Activated CD8-positive, alpha-beta memory T cell treated with anti-CD3 and anti-CD28 coated beads, Interleukin-2, amount 10 ng/mL, durations not matched to agents 7 days and 5 days (primary cell): ENCODE measurements at places on chromosomes 1 and 21. TPM values are rescaled to one million over a fixed set of nuclear protein-coding genes. Genes with fewer than 3 reads are reported as not detected.

Gene TSPAN2
- total RNA-seq: 2.3 TPM

Gene CACNA1S
- total RNA-seq: not detected

Gene SDC3
- not detected for total RNA-seq

Gene PSRC1
- total RNA-seq: 36.1 TPM

Gene GBP6
- 0.82 TPM for total RNA-seq

Gene KCNJ15
- total RNA-seq: not detected

Gene RNF186
- total RNA-seq: not detected

GRCh38 chr1:11062965-11063401 is 3.2 kb upstream of the SRM start:
- no peaks in the 10 kb centered on the region for H3K27me3 ChIP-seq
- peak overlapping the region; percentile 93 for H3K27ac ChIP-seq
- H3K4me1 ChIP-seq: peaks cover 55% of the 10 kb centered on the region
- peak; percentile 92 for DNase-seq

DNA sequence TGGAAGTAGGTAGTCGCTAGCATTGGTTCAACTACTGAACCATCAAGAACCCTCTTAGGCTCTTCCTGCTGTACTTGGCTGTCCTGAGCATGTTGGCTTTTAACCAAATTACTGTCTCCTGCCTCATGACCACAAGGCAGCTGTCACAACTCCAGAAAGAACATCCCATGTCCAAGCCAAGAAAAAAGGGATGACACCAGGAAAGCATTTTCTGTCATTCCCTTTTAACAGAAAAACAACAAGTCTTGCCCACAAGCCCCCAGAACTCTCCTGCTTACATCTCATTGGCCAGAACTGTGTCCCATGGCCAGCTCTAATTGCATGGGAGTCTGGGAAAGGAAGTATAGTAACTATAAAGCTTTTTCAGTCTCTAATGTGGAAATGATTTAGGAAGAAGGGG is 2.4 kb upstream of the RNU5D-1 start:
- peaks cover 23% of the 10 kb centered on the region for H3K4me1 ChIP-seq
- H3K27ac ChIP-seq: no peak overlapping the region
- H3K4me3 ChIP-seq: no peak overlapping the region
- no peak for DNase-seq
- H3K27me3 ChIP-seq: no peaks in the 10 kb centered on the region

DNA sequence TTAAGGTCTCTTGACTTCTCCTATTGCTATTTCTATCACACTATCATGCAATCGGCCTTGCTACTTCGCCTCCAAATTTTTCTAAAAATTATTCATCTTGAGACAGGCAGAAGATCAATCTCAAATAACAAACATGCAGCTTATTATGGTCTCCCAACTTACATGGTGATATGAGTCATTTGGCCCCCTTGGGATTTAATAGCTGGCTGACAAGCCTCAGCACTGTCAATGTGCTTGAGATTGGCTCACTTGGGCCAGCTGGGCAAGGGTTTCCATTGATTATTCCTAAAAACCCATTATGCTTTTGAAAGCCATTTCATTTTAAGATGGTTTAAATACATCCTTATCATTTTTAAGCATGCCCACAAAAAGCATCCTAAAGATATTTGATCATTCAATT is 224.5 kb upstream of the NFIA start:
- no peak overlapping the region for H3K4me3 ChIP-seq
- no peak overlapping the region for H3K27ac ChIP-seq
- H3K4me1 ChIP-seq: no peaks in the 10 kb centered on the region
- no peaks in the 10 kb centered on the region for H3K36me3 ChIP-seq
- peaks cover 22% of the 10 kb centered on the region for H3K27me3 ChIP-seq

DNA sequence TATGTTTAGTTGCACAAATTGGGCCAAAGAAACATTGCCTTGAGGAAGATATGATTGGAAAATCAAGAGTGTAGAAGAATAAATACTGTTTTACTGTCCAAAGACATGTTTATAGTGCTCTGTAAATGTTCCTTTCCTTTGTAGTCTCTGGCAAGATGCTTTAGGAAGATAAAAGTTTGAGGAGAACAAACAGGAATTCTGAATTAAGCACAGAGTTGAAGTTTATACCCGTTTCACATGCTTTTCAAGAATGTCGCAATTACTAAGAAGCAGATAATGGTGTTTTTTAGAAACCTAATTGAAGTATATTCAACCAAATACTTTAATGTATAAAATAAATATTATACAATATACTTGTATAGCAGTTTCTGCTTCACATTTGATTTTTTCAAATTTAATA is 43.0 kb downstream of the CD46 start:
- H3K4me3 ChIP-seq: no peak overlapping the region
- DNase-seq: no peak
- H3K4me1 ChIP-seq: peaks cover 30% of the 10 kb centered on the region
- H3K36me3 ChIP-seq: peaks cover 18% of the 10 kb centered on the region

- DNase-seq: no peak
- H3K27ac ChIP-seq: peak overlapping the region; percentile 58
- peaks cover 15% of the 10 kb centered on the region for H3K36me3 ChIP-seq
- H3K4me1 ChIP-seq: peaks cover 18% of the 10 kb centered on the region
- no peak overlapping the region for H3K4me3 ChIP-seq
- H3K27me3 ChIP-seq: peaks cover 15% of the 10 kb centered on the region
Measured at GRCh38 chr1:233406339-233406960, 78.9 kb downstream of the MAP3K21 start.

GRCh38 chr21:43733529-43734071 is 14.7 kb downstream of the PDXK start:
- H3K27me3 ChIP-seq: no peaks in the 10 kb centered on the region
- H3K36me3 ChIP-seq: peaks cover 6% of the 10 kb centered on the region
- DNase-seq: no peak
- peaks cover 31% of the 10 kb centered on the region for H3K4me1 ChIP-seq
- no peak overlapping the region for H3K4me3 ChIP-seq
- H3K27ac ChIP-seq: no peak overlapping the region

DNA sequence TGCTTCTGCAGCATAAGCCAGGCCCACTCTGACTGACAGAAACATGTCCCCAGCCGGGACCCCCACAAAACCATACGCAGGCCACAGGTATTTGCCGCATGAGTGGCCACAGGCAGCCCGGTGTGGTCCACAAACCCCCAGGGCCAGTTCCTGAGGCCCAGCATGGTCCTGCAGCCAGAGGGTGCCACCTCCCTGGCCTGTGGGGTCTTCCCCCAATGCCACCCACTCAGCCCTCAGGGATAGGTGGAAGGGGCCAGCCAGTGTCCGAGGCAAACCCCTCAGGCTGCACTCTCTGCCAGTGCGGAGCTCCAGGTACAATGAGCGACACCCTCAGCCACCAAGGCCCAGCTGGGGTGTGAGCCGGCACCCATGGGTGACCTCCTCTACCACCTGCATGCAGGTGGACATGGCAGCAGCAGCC is 43.5 kb downstream of the UBE2G2 start:
- H3K27me3 ChIP-seq: no peaks in the 10 kb centered on the region
- H3K36me3 ChIP-seq: no peaks in the 10 kb centered on the region
- H3K27ac ChIP-seq: no peak overlapping the region
- no peak overlapping the region for H3K4me3 ChIP-seq
- no peaks in the 10 kb centered on the region for H3K4me1 ChIP-seq

- no peak overlapping the region for H3K4me3 ChIP-seq
- H3K36me3 ChIP-seq: no peaks in the 10 kb centered on the region
- peaks cover 5% of the 10 kb centered on the region for H3K27me3 ChIP-seq
- H3K4me1 ChIP-seq: peaks cover 30% of the 10 kb centered on the region
- H3K27ac ChIP-seq: no peak overlapping the region
Measured at GRCh38 chr1:230072296-230072695, 5.3 kb downstream of the GALNT2 start.

DNA sequence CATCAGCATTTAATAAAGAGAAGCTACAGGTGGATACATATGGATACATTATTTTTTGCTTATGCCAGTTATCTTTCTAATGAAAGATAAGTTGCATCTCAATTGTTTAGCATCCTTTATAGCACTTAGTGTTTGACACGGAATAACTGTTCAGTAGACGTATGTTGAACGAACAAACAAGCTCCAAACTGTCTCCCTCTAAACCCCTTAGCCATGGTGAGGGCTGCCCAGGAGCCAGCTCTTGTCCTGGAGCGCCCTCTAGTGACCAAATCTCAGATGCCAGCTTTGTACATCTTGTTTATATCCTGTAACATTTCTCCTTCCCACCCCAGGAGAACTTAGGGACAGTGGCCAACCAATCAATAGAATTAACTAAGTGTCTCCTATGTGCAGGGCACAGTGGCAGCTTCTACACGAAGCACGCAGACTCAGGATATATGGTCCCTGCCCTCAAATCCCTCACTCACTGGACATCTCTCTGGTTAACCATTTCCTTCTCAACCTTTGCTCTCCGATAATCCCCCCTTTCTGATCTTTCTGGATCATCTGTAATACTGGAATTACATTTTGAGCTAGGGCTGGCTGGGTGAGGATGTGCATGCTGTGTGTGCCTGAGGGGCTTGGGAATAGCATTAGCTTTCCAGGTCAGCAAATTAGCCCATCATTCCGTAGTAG is 22.9 kb downstream of the KCNA10 start:
- H3K36me3 ChIP-seq: no peaks in the 10 kb centered on the region
- H3K4me3 ChIP-seq: no peak overlapping the region
- peaks cover 6% of the 10 kb centered on the region for H3K4me1 ChIP-seq
- H3K27me3 ChIP-seq: no peaks in the 10 kb centered on the region

DNA sequence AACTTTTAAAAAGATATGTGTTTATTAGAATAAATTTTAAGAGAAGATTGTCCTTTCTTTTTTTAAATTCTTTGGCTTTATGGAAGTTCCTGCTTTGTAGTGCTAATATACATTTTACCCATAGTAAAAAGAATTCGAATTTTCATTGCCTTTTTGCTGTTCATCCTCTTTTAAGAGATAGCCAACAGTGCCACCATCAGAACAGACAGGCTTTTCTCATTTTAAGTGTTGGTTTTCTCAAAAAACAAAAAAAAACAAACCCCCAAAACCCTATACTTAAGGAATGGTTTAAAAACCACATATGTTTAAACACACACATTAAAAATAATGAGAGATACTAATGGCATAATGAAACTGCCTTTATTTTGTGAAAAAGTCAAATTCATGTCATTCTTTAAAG is 118.8 kb downstream of the NEK7 start:
- DNase-seq: no peak
- H3K4me1 ChIP-seq: no peaks in the 10 kb centered on the region
- peaks cover 9% of the 10 kb centered on the region for H3K36me3 ChIP-seq
- H3K27me3 ChIP-seq: no peaks in the 10 kb centered on the region
- no peak overlapping the region for H3K4me3 ChIP-seq

DNA sequence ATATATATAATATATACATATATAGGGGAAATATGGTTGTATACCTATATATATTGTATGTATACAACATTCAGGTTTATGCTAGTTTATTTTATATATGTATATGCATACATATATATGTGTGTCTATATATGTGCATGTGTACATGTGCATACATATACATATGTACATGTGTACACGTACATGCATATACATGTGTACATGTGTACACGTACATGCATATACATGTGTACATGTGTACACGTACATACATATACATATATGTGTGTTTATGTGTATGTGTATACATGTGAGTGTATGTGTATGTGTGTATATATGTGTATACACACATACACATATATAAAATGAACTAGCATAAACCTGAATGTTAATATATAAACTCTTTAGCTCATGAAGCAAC is 220.9 kb downstream of the FAF1 start:
- peaks cover 2% of the 10 kb centered on the region for H3K4me1 ChIP-seq
- peaks cover 19% of the 10 kb centered on the region for H3K36me3 ChIP-seq
- no peak overlapping the region for H3K27ac ChIP-seq
- no peak overlapping the region for H3K4me3 ChIP-seq
- no peak for DNase-seq
- H3K27me3 ChIP-seq: no peaks in the 10 kb centered on the region

DNA sequence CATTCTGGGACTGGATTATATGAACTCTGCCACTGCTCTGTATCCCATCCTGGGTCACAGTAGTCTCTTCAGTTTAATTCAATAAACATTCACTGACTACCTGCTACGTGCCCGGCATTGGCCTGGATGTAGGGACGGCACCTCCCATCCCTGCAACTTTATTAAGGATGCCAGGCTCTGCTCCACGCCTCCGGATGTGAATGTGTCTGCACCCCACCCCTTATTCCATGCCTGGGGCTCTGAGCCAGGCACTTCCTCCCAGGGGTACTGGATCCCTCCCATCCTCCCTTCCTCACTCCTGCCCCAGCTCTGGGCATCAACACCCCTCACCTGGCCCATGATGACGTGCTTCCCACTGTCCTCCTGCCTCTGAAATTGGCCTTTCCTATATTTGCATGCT is 53.7 kb downstream of the KCNN3 start:
- H3K4me3 ChIP-seq: no peak overlapping the region
- H3K36me3 ChIP-seq: no peaks in the 10 kb centered on the region
- H3K27ac ChIP-seq: no peak overlapping the region
- H3K4me1 ChIP-seq: peaks cover 3% of the 10 kb centered on the region

GRCh38 chr1:111855260-111855659 is 99.6 kb downstream of the DDX20 start:
- H3K27ac ChIP-seq: no peak overlapping the region
- H3K36me3 ChIP-seq: no peaks in the 10 kb centered on the region
- peaks cover 20% of the 10 kb centered on the region for H3K27me3 ChIP-seq
- H3K4me3 ChIP-seq: no peak overlapping the region
- no peaks in the 10 kb centered on the region for H3K4me1 ChIP-seq

DNA sequence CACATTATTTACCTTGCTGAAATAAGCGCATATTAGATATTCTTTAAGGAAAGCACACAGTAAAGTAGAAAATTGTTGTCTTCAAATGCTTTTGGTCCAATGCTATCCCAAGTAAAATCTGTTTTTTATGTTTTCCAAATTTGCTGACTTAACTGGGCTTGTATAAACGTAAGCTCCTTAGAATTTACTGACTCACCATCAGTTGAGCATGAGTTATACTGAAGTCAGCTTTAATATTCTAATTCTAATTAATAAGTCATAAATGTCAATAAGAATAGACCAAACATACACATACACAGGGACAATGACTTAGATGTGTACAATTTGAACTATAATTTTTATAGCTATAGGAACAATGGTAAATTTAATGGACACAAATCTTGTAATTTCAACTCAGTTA is 319.2 kb downstream of the TPR start:
- H3K27ac ChIP-seq: no peak overlapping the region
- no peak overlapping the region for H3K4me3 ChIP-seq
- H3K4me1 ChIP-seq: no peaks in the 10 kb centered on the region

GRCh38 chr21:38472412-38473108 is 25.7 kb downstream of the ERG start:
- DNase-seq: no peak
- H3K4me1 ChIP-seq: no peaks in the 10 kb centered on the region
- no peak overlapping the region for H3K27ac ChIP-seq
- H3K27me3 ChIP-seq: peaks cover 39% of the 10 kb centered on the region
- H3K36me3 ChIP-seq: no peaks in the 10 kb centered on the region

DNA sequence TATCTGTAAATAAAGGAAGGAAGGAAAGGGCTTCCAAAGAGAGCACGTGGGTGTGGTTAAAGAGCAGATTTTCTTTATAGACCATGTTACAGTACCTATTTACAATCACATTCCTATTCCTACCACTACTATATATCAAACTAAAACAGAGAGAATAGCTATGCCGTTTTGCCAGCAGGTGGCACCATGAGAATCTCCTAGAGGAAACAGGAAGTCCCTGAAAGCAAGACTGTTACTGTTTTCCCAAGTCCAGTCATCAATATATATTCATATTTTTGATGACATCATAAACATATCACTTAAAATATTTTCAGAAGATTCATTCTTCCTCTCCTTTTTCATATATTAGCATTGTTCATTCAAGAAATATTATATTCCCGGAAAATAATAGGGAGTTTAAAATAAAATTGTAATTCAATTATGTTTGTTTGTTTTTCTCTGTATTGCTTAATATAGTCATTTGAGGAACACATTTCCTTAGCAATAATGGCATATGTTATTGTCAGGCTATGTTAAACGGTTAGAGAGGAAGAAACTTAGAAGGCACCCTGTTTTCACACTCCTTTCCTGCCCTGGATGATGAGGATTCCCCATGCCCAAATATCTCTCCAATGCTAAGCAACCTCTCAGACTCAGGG is 6.6 kb downstream of the CCDC190 start:
- peaks cover 15% of the 10 kb centered on the region for H3K27me3 ChIP-seq
- DNase-seq: peak; percentile 69
- H3K36me3 ChIP-seq: no peaks in the 10 kb centered on the region
- H3K4me1 ChIP-seq: no peaks in the 10 kb centered on the region
